Activated CD8-positive, alpha-beta memory T cell treated with anti-CD3 and anti-CD28 coated beads for 4 hours (primary cell): ENCODE measurements at places on chromosomes 16 and 17.

DNA sequence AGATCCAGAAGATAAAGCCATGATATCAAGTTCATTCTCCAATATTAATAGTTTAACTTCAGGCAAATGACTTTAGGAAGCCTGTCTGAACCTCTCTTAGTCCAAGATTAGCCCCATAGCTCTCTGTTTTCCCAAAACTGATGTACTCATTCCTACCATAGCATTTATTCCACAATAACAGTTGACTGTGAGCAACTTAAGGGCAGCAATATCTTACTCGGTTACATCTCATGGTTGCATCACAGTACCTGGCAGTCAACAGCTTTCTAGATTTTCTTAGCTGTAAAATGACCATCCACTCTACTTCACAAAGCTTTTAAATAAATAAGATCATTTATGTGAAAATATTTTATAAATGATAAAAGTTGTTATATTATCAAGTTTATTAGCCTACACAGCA lies 58.2 kb upstream of the STAC2 start:
- no peak for DNase-seq

DNA sequence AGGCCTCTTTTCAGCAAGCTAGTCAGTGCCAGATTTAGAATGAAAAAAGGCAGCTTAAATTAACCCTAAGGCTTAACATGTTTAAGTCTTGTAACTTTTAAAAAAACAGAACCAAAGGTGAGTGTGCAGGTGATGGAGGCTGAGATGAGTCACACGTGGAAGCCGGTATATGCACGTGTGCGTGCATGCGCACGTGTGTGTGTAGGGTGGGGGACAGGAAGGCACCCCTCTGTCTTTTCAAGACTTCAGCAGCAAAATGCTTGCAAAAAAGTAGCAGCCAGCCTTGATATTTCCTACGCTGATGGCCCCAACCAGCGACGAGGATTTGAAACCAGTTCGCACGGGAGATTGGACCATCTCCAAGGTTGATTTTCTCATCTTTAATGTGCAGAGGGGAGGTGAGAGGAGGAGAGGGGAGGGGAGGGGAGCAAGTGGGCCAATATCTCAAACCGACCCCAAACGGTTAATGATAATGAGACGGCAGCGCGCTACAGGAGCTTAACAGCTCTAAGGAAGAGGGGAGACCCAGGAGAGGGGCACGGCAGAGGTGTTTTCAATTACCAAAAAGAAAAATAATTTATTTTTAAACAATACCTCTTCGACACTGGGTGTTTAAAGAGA lies 154.7 kb downstream of the ZNF423 start:
- DNase-seq = no peak

GRCh38 chr17:15268461-15268860 lies 3.3 kb upstream of the PMP22 start:
- DNase-seq = no peak

DNA sequence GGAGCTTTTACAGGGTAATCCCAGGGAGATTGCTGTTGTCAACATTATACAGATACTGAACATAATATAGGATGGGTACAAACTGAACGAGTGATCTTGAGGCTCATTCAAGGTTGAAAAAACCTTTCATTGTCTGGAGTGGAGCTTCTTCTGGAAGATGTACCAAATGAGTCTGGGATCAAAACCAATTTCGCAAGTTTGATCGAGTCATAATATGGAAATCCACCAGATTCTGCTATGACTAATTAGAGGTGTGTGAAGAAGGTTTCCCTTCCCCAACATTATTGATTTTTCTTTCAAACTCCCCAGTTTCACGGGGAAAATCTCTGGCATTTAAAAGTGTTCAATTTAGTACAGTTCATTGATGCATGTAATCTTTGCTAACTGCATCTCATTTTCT lies 324.1 kb downstream of the ZFHX3 start:
- DNase-seq = no peak

GRCh38 chr16:2936436-2937011 lies 24.8 kb downstream of the FLYWCH1 start:
- no peak for DNase-seq

DNA sequence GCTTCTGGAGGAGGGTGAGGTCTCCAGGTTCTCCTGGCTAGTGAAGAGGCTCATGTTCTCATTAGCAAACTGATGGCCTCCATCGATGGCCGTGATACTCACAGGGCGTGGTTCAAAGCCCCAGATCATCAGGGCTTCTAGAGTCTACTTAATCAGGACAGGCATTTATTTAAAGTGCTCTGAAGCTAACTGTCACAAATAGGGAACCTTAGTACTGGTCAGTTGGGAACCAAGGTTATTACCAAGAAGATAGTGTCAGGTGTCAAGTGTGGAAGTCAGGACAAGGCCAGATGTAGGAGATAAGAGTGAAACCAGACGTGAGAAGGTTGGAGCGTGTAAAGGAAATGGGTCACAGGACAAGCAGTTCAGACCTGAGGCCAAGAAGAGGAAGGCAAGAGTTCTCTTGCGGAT lies 56.9 kb downstream of the PIGL start:
- DNase-seq = no peak

DNA sequence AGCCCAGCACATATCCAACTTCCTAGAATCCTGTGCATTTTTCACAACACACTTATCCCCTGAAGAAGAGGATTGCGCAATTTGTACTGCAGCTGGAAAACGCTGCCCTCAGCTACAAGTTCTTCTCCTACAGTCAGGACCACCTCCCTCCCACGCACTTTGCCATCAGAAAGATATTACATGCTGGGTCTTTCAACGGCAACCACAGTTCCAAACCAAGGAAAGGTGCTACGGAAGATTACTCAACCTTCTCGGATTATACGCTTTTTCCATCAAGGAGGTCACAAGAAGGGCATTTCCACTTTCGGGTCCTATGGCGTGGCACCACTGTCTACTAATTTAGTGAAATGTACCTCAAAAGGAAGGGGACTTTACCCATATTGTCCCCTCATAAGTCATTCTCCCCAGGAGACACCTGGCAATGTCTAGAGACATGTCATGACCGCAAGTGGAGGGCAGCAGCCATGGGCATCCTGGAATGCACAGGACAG lies 35.2 kb downstream of the USP7 start:
- DNase-seq = no peak

GRCh38 chr16:89084814-89085612 lies 8.6 kb upstream of the ACSF3 start:
- DNase-seq = no peak

DNA sequence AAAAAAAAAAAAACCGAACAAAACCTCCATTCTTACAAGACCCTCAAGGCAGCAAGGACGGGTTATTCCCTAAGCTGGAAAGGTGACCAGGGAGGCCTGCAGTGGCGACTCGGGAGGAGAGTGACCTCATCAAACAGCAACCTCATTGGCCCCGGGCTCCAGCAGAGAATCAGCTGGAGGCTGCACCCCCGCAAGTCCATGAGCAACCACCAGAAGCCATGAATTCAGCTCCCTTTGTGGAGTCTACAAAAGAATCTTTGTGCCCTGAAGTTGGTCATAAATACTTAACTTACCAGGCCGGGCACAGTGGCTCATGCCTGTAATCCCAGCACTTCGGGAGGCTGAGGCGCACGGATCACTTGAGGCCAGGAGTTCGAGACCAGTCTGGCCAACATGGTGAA lies 80.9 kb upstream of the CREBBP start:
- DNase-seq = no peak

- no peak for DNase-seq
Measured at GRCh38 chr16:28967156-28967555, 7.4 kb upstream of the SPNS1 start.

DNA sequence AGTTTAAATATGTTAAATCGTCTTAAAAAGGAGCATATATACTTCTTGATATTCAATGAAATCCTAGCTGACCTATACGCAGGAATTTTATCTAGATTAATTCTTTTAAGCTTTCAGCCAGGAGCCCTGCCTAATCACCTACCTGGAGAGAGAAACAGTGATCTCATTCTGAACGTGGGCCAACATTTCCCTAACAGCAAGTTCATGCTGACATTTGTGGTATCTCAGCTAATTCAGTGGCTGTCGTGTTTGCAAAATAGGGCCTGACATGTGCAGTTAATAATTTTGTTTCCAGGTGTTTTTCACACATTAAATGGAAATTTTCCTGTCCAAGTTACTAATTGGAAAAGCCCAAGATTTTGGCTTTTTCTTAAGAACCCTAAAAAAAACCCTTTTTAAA lies 17.4 kb downstream of the KRT24 start:
- DNase-seq = no peak

GRCh38 chr16:832652-833336 lies 32.3 kb upstream of the GNG13 start:
- no peak for DNase-seq

DNA sequence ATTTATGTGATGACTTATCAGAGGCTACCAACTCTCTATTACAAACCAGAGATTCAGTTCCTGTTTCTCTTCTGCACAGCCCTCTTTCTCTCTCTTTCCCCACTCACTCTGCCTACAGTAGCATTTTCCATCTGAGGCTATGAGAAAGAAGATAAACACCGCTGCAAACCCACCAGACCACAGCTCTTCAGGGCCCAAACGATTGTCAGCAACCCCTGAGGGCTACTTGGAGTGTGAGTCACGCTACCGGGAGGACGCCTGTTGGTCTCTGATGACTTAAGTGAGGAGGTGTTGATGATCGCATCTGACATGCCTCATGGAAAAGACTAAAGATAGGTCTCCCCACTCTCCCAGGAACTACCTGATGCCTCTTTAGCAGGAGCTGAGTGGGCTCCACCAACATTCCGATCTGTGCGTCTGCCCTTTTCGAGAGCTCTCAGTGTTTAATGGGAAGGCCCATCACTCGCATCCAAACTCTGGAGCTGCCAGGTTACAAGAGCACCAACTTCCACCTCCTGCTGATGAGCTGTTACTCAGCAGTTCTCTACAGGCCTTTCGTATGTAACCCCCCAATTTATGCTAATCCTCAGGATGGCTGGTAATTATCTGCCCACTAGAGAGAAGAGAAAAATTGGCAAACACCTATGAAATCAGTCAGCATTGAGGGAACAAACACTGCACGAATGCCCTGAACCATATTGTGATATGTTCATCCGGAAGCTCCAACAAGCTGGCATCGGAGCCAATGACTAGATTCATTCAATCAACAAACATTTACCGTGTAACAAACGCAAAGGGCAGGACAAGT lies 9.2 kb downstream of the GRIN2A start:
- no peak for DNase-seq

- no peak for DNase-seq
Measured at GRCh38 chr16:56480776-56481467, 29.6 kb downstream of the OGFOD1 start.

- DNase-seq = peak; percentile 57
Measured at GRCh38 chr17:48618256-48618896, 3.3 kb upstream of the HOXB8 start.

GRCh38 chr16:51522902-51523301 lies 371.8 kb upstream of the SALL1 start:
- DNase-seq = no peak

- DNase-seq = no peak
Measured at GRCh38 chr16:10312784-10313724, 72.8 kb upstream of the ATF7IP2 start.

DNA sequence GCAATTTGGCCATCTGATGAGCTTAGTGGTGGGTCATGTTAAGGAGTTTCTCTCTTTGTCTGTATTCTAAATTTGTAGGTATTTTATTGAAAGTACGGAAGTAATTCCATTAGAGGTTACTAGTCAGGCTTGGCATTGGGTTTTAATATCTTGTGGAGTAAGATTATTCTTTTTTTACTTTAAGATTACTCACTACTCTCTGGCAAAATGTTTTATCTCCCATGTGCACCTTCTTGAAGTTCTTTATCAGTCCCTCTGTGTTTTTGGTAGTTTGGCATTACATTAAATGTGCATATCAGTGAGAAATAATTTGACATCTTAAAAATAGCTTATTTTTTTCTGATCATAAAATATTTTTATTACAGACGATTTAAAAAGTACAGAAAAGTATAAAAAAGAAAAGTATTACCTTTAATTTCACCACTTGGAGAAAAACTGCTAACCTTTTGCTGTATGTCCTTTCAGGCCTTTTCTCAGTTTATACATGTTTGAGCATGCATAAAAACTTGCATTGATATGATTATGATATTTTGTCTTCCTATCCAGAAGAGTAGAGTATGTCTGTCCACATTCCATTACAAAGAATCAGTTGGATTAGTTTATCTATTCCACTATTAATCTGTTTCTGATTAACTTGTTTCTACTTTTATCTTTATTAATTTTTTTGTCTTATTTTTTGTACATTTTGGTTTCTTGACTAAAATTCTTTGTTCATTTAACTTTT lies 198.3 kb downstream of the SPECC1 start:
- no peak for DNase-seq

- no peak for DNase-seq
Measured at GRCh38 chr17:51612692-51613091, 352.3 kb downstream of the UTP18 start.

- no peak for DNase-seq
Measured at GRCh38 chr16:47927330-47927729, 228.5 kb downstream of the ABCC12 start.

DNA sequence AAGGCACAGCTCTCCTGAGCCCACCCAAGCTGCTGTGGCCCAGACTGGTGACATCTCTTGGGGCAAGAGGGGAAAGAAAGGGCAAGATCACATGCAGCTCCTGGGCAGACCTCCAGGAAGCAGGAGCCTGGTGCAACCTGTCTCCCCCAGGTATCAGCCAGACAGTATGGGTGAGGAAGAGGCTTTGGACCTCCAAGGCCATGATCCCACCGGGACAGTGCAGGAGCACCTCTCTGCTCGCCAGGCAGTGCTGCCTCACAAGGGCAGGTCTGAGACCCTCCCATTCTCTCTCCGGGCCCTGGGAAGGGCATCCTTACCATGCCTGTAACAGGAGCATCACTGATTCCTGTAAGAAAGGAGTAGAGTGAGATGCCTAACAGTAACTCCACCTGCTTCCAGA lies 25.6 kb upstream of the COG7 start:
- no peak for DNase-seq

- no peak for DNase-seq
Measured at GRCh38 chr17:27538156-27538955, 82.1 kb downstream of the KSR1 start.

GRCh38 chr16:24553983-24554382 lies 14.6 kb downstream of the RBBP6 start:
- no peak for DNase-seq

DNA sequence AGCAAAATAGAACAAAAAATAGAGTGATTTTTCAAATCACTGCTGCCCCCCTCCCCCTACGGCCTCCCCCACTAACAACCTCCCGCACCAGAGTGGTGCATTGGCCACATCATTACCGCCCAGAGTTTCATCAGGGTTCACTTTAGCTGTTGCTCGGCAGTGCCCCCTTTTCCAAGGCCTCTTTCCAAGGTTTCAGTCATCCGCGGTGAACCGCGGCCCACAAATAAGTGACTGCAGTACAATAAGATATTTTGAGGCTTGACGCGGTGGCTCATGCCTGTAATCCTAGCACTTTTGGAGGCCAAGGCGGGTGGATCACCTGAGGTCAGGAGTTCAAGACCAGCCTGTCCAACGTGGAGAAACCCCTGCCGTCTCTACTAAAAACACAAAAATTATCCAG lies 180.0 kb downstream of the MAF start:
- DNase-seq = no peak
